Natural killer cell treated with Interleukin-12 subunit alpha and Interleukin-12 subunit beta and Interleukin-15 and Interleukin-18, amount 100 ng/mL, for 72 hours (primary cell): ENCODE measurements at places on chromosomes 3 and 15. TPM values are rescaled to one million over a fixed set of nuclear protein-coding genes. Genes with fewer than 3 reads are reported as not detected.

GRCh38 chr15:62569460-62570404 is 404.6 kb upstream of the C2CD4B start:
- no peak overlapping the region for H3K4me3 ChIP-seq
- H3K27ac ChIP-seq, result no peak overlapping the region
- DNase-seq, result no peak
- no peaks in the 10 kb centered on the region for H3K36me3 ChIP-seq
- no peaks in the 10 kb centered on the region for H3K4me1 ChIP-seq
- H3K27me3 ChIP-seq, result peaks cover 40% of the 10 kb centered on the region

DNA sequence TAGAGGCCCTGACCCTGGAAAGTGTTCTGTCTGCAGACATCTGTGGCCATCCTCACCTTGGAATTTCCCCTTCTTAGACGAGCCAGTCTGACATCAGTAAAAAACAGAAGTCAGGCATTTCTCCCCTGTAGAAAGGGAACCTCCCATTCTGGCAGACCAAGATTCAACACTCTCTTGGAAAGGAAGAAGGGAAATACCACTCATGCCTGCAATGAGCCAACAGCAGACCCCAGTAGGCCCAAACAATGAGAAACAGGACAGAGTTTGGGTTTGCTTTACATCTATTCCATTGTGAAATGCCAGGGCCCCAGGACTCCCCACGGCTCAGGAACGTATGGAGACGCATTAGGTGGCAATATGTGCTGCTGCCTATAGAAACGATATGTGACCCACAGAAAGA is 264.0 kb upstream of the NSMCE3 start:
- no peak overlapping the region for H3K27ac ChIP-seq
- peaks cover 30% of the 10 kb centered on the region for H3K27me3 ChIP-seq
- H3K4me1 ChIP-seq, result no peaks in the 10 kb centered on the region
- no peak for DNase-seq

- no peaks in the 10 kb centered on the region for H3K36me3 ChIP-seq
- no peak overlapping the region for H3K27ac ChIP-seq
- no peaks in the 10 kb centered on the region for H3K4me1 ChIP-seq
- no peak overlapping the region for H3K4me3 ChIP-seq
- DNase-seq, result no peak
- no peaks in the 10 kb centered on the region for H3K27me3 ChIP-seq
Observed at GRCh38 chr3:189898559-189899153, 222.0 kb downstream of the P3H2 start.

GRCh38 chr15:59933607-59934006 is 70.5 kb upstream of the FOXB1 start:
- H3K27me3 ChIP-seq, result peaks cover 43% of the 10 kb centered on the region
- H3K4me1 ChIP-seq, result no peaks in the 10 kb centered on the region
- H3K27ac ChIP-seq, result no peak overlapping the region
- H3K36me3 ChIP-seq, result no peaks in the 10 kb centered on the region
- no peak overlapping the region for H3K4me3 ChIP-seq
- no peak for DNase-seq

GRCh38 chr15:89243046-89243690 is 611 bp upstream of the FANCI start:
- peak overlapping the region; percentile 97 for H3K27ac ChIP-seq
- H3K36me3 ChIP-seq, result peaks cover 28% of the 10 kb centered on the region
- H3K4me1 ChIP-seq, result peaks cover 40% of the 10 kb centered on the region
- no peak for DNase-seq
- H3K4me3 ChIP-seq, result peak overlapping the region; percentile 97

Gene GPR171
- total RNA-seq, result 66.1 TPM

DNA sequence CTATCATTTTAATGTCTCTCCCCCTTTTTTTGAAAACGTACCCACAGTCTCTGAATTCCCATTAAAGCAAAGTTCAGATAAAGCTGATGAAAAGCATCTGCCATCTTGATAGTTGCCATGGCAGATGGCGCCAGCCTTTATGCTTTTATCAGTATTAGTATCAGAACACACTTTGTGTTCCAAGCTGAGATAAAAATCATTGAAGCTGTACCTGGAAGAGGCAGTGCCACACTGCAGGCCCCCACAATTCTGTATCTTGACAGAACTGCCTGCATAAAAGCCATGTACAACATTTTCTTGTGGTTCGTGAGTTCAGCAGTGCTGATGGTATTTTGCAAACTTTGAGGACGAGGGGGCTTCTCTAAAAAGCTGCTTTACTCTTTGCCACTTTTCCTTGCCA is 311.7 kb downstream of the SATB1 start:
- peaks cover under 1% of the 10 kb centered on the region for H3K27me3 ChIP-seq
- no peaks in the 10 kb centered on the region for H3K36me3 ChIP-seq
- no peak overlapping the region for H3K4me3 ChIP-seq
- no peak overlapping the region for H3K27ac ChIP-seq
- DNase-seq, result no peak

Gene VPS39
- 66.2 TPM for total RNA-seq

DNA sequence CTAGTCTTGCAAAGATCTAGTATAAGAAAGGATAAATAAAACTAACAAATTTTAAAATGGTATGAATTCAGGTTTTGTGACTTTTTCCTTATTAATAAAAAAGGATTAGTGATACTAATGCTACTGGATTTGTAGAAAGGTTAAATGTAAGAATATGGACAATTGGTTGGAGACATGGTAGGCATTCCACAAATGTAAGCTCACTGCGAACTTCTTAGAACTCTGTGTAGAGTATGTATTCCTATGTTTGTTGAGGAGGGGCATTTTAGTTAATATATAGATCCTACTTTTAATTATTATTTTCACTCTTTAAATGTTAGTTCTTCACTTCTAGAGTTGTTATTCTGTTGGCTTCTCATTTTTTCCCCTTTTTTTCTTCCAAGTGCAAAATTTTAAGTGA is 414.3 kb downstream of the RBMS3 start:
- no peak overlapping the region for H3K4me3 ChIP-seq
- no peaks in the 10 kb centered on the region for H3K36me3 ChIP-seq
- no peaks in the 10 kb centered on the region for H3K27me3 ChIP-seq
- H3K27ac ChIP-seq, result no peak overlapping the region
- no peak for DNase-seq
- H3K4me1 ChIP-seq, result no peaks in the 10 kb centered on the region

DNA sequence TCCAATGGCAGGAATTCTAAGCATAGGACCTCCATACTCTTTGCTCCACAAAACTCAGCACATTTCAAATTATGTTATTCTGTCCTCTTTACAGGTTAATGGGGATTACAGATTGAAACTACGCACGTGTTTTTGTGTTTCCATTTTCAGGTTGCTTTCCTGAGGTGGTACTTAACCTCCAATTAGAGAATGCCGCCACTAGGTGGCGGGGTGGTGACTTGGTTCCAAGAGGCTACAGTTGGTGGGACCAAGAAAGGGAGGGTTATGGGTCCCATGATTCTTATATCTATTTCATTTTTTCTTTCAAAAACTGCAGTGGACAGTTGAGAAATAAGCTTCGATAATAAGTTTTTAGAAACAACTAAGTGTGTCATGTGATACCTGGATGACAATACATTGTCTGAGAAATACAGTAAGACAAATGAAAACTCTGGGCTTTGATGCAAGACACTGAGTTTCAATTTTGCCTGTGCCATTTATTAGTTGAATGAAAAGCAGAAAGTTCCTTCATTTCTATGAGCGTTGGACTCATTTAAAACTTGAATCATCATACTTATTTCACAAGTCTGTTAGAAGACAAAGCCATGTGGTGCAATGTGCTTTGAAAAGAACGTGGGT is 539.0 kb downstream of the FGF12 start:
- no peak overlapping the region for H3K4me3 ChIP-seq
- H3K36me3 ChIP-seq, result no peaks in the 10 kb centered on the region
- H3K27me3 ChIP-seq, result no peaks in the 10 kb centered on the region
- H3K27ac ChIP-seq, result no peak overlapping the region
- no peak for DNase-seq
- no peaks in the 10 kb centered on the region for H3K4me1 ChIP-seq

Gene TMEM158
- total RNA-seq, result 0.56 TPM

Gene CCDC54
- total RNA-seq, result not detected

GRCh38 chr3:159170436-159171003 is 368.7 kb downstream of the MFSD1 start:
- H3K27ac ChIP-seq, result no peak overlapping the region
- no peaks in the 10 kb centered on the region for H3K36me3 ChIP-seq
- no peaks in the 10 kb centered on the region for H3K4me1 ChIP-seq
- no peaks in the 10 kb centered on the region for H3K27me3 ChIP-seq
- DNase-seq, result no peak

DNA sequence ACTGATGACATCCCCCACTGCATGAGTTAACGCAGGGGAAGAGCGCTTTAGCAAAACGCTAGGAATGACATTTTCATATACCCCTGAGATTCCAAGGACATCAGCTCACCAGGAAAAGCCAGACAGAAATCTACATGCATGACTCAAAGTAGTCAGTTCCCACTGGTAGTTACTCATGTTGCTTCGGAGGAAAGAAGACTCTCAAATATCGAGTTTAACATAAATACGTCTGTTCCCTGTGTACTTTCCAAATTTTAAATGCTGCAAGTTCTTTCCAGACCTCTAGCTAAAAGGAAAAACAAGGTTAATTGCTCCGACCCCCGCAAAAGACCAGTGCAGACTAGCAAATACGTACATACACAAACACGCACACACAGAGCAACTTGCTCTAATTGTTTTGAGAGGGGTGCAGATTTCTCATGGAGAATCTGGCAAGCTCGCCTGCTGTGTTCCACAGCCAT is 115.4 kb upstream of the PRICKLE2 start:
- H3K4me1 ChIP-seq, result no peaks in the 10 kb centered on the region
- no peak for DNase-seq
- no peaks in the 10 kb centered on the region for H3K36me3 ChIP-seq
- no peak overlapping the region for H3K27ac ChIP-seq
- H3K27me3 ChIP-seq, result no peaks in the 10 kb centered on the region

DNA sequence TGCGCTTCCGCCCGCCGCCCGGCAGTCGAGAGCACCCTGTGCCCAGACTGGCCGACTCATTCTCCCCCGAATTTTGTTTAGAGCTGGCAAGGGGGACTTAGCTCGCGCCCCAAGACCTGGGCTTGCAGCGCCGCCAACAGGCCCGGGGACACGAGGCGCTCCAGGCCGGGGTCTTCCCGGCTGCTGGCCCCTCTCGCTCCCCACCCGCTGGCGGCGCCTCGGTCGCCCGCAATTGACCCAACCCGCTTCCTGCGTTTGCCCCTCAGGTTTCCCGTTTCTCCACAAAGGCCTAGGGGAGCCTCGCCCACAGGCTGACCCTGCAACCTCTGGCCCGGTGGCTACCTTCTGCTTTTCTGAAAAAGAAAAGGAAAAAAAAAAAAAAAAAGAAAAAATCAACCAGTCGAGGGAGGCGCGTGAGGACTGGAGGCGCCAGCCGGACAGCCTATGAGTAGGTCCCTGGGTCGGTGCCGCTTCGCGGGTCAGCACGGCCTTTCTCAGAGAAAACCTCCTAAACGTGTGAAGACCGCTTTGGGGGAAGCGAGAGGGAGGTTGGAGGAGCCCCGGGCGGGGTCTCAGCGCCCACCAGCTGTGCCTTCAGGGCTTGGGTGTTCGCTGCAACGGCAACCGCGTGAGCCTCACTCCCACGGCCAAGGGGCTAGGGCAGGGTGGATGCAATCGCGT is 7.2 kb downstream of the FOXL2 start:
- H3K27me3 ChIP-seq, result peaks cover 52% of the 10 kb centered on the region
- H3K27ac ChIP-seq, result no peak overlapping the region
- DNase-seq, result no peak
- H3K4me1 ChIP-seq, result peaks cover 27% of the 10 kb centered on the region

DNA sequence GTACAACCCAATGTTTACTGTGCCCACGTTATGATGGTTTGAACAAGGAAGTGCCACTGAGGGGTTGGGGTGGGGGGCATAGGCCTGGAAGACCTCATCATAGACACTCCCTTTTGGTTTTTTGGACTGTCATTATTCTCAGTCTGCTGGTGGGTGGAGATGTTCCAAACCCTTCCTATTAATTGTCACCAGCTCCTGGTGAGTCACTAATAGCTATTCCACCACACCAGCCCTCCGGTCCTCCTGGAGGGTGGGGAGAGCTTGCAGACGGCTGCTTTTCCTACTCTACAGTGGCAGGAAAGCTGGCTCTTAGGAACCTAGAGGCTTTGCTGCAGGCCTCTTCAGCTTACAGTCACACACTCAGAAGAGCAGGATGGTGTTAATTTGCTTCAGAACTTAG is 9.0 kb upstream of the COPG1 start:
- H3K27me3 ChIP-seq, result peaks cover 3% of the 10 kb centered on the region
- no peak for DNase-seq
- peaks cover 20% of the 10 kb centered on the region for H3K4me1 ChIP-seq
- no peak overlapping the region for H3K4me3 ChIP-seq

DNA sequence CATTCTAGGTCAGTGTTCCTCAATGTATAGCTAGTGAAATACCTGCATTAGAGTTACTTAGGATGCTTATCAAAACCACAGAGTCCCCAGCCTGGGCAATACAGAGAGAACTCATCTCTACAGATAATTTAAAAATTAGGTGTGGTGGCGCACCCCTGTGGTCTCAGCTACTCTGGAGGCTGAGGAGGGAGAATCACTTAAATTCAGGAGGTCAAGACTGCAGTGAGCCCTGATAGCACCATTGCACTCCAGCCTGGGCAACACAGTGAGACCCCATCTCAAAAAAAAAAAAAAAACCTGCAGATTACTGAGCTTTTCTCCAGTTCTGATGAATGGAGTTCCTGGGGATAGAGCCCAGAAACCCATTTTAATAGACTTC is 10.1 kb upstream of the MINDY2 start:
- DNase-seq, result peak; percentile 61
- peaks cover 11% of the 10 kb centered on the region for H3K36me3 ChIP-seq
- H3K4me3 ChIP-seq, result no peak overlapping the region

DNA sequence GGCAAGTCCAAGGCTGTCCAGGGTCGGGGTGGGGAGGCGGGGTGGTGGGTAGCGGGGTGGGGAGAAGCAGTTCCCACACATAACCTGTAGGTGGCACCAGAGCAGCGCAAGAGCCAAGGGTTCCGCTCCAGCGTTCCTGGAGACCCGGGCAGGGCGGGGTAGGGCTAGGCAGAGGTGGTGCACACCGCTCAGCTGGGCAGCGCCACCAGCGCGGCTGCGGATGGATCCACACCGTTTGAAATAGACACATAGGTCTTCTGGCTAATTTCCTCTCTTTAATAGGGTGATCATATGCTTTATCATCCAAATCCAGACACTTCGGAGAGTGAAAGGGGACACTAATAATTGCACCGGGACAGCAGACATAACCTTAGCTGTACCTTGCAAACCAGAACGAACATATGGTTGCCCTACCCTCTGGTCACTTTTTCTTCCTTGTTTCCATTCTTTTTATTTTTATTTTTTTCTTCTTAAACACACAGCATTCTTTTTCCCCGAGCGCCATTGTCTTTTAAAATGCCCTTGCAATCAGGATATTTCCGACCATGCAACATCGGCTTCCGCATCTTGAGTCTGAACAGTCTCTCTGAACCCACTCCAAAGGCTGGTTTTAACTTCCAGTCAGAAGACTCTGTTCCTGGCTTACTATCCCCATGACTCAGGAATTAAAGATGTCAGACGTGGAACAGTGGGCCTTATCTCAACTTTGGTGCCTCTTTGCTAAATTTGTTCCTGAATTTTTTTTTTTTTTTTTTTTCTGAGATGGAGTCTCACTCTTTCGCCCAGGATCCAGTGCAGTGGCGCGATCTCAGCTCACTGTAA is 12.5 kb upstream of the ZSCAN2 start:
- peaks cover 3% of the 10 kb centered on the region for H3K4me1 ChIP-seq
- H3K4me3 ChIP-seq, result peak overlapping the region; percentile 7
- H3K27ac ChIP-seq, result no peak overlapping the region
- peaks cover 7% of the 10 kb centered on the region for H3K27me3 ChIP-seq
- DNase-seq, result peak; percentile 84

- peaks cover 7% of the 10 kb centered on the region for H3K4me1 ChIP-seq
- no peak overlapping the region for H3K4me3 ChIP-seq
- H3K36me3 ChIP-seq, result no peaks in the 10 kb centered on the region
- H3K27me3 ChIP-seq, result peaks cover 11% of the 10 kb centered on the region
- DNase-seq, result no peak
Observed at GRCh38 chr3:138081371-138082084, 33.9 kb downstream of the DZIP1L start.
